Mammary epithelial cell (primary cell): ENCODE measurements at places on chromosomes 12 and 14. TPM values are rescaled to one million over a fixed set of nuclear protein-coding genes. Genes with fewer than 3 reads are reported as not detected.

Gene B4GALNT3
- total RNA-seq = 5.1 and 5.4 TPM in 2 replicates

Gene DPY19L2
- total RNA-seq = 1.3 TPM

Gene MOK
- total RNA-seq = 33.2 and 41.6 TPM in 2 replicates

Gene FOXN4
- total RNA-seq = not detected

Gene IL22
- total RNA-seq = not detected in 2 replicates
